ENCODE measurements at places on chromosomes 4 and X.

- no peak for DNase-seq
Observed at GRCh38 chrX:52217494-52218160, 32.9 kb downstream of the MAGED4 start.

DNA sequence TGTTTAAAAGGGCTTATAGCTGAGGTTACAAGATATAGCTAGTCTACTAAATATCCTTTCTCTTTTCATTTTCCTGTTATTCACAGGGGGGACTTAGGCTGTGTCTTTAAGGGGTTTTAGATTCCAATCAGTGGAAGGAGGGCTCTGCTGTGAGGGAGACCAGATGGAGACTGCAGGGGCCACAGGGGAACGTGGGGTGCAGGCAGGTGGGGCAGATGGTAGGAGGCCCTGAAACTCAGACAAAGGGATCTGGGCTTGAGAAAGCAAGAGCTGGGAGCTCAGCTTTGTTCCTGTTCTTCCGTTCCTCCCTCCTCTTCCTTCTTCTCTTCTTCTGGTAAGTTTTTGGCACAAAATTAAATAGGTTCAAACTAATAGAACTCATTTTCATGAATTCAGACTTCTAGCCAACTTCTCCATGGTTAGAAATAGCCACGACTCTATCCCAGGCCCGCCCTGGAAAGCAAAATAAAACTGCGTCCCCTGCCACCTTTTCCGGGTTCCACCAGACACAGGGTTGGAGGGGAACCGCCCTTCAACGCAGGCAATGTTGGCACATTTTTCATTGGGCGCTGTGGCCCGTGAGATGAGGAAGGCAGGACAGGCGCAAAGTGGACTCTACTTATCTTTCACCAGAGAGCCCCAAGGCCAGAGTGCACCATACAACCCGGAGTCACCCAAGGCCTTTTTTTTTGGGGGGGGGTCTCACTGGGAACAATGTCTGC lies 3.5 kb upstream of the TMSB4X start:
- DNase-seq: no peak

- no peak for DNase-seq
Observed at GRCh38 chr4:77931452-77932135, 69.0 kb downstream of the MRPL1 start.

DNA sequence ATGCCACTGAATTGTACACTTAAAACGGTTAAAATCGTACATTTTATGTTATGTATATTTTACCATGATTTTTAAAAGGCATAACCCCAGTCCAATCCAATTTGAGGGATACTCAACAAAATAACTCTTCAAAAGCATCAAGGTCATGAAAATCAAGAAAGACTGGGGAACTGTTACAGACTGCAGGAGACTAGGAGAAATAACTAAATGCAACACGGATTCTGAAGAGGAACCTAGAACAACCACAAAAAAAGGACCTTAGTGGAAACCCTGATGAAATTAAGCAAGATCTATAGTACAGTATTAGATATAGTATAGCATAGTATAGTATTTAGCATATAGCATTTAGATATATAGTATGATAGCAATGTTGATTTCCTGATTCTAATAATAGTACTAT lies 26.8 kb downstream of the SH3KBP1 start:
- no peak for DNase-seq
